ENCODE measurements at places on chromosomes 4 and X.

DNA sequence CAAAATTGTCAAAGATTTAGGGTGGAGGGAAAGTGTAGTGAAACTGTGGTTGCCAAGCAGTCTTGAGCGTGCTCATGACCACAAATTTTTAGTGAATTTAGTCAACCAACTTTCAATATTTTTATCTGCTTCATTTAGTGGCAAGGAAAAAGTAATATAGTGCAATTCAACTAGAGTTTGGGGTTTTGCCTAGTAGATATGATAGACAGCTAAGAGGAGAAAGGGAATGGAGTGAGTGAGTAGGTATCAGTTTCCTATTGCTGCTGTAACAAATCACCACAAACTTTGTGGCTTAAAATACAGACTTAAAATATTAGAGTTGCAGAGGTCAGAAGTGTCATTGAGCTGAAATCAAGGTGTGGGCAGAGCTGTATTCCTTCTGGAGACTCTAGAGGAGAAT lies 3.7 kb upstream of the CT47C1 start:
- DNase-seq = no peak

DNA sequence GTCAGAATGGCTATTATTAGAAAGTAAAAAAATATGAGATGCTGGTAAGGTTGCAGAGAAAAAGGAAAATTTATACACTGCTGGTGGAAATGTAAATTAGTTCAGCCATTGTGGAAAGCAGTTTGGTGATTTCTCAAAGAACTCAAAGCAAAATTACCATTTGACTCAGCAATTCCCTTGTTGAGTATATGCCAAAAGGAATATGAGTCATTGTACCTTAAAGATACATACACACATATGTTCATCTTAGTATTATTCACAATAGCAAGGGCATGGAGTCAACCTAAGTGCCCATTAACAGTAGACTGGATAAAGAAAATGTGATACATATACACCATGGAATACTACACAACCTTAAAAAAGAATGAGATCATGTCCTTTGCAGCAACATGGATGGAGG lies 148.2 kb downstream of the COMMD8 start:
- no peak for DNase-seq

DNA sequence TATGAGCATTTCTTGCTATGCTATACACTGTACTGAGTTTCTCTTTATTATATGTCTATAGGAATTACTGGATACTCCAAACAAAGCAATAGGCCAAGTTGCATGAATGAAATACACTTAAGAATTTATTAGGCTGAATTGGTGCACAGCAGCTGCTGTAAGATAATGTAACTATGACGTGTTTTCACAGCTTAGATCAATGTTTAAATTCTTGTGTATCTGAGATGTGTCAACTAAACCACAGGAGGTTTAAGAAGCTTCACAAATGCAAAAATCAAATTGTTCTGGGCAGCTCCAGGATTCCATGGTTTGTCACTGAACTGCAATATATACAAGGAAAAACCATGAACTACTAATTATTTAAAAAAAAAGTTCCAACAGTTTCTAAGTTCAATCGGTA lies 156.7 kb downstream of the MAPK10 start:
- no peak for DNase-seq

- DNase-seq = no peak
Measured at GRCh38 chrX:16212024-16212423, 44.7 kb downstream of the MAGEB17 start.
